ENCODE measurements at places on chromosomes 13 and 19.

DNA sequence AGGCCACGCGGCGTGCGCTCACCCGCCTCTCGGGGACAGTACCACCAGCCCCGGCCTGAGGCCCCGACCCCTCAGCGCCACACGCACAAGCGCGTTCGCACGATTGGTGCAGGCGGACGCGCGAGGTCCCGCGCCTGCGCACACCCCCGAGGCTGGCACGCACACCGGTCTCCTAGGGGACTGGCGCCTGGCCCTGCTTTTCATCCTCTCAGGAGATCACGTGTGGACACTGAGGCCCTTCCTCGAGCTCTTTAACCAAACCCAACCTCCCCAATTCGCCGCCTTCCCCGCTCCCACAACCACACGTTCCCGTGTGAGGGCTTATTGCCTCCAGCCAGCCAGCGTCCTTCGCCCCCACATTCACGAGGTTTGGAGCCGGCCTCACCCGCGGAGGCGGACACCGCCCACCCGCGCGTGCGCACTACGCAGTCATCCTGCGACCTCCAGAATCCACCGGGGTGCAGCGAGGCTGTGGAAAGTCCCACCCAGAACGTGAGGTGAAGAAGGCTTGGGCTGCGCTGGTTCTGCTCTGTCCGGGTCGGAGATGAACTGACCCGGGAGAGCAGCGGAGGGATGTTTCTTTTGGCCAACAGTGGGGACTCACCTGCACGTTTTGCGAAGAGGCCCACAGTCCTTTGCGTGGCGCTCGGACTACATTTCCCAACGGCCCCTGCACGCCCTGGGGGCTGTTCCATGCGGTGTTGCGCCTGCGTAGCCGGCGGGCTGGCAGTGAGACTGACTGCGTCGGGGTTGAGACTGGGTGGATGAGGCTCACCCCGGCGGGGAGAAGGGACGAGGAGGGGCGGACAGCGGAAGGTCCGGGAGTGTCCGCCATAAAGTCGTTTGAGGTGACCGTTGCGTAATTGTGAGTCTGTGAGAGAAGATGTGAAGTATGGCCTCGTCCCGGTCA, 539 bp upstream of the ZNF667 start:
- peak; percentile 66 for DNase-seq

GRCh38 chr13:23202383-23202782, 21.6 kb downstream of the SGCG start:
- no peak for DNase-seq

GRCh38 chr13:39016787-39017186, 21.1 kb downstream of the PROSER1 start:
- no peak for DNase-seq

- no peak for DNase-seq
Observed at GRCh38 chr13:75838366-75839005, 202.4 kb downstream of the LMO7 start.

DNA sequence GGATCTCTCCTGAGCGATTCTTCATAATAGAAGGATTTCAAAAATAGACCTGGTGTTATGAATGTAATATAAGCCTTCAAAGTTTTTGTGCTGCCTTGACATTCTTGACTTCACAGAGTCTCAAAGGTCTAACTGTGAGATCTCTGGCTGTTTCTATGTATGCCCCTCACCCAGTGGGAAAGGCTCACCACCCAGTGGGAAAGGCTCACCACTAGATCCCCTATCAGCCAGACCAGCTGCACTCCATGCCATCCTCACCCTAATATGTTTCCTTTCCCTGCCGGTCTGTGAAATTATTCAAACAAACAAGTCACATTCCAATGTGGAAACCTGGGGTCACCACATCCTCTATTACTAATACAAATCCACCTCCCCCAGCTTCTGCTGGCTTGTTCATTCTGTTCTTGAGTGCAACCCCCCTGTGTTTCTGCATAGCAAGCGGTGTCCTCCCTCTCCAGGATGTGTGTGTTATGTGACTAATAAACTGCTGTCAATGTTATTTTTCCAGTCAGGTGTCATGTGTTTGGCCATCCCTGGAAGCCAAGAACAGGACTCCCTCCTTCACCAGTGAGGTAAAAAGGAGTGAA, 13.8 kb upstream of the SLITRK1 start:
- DNase-seq: no peak

GRCh38 chr19:2612619-2613249, 89.8 kb downstream of the GNG7 start:
- no peak for DNase-seq

- DNase-seq: no peak
Observed at GRCh38 chr13:98278068-98278724, 101.1 kb upstream of the RNF113B start.

- no peak for DNase-seq
Observed at GRCh38 chr19:7983286-7983950, 22.0 kb downstream of the ELAVL1 start.

DNA sequence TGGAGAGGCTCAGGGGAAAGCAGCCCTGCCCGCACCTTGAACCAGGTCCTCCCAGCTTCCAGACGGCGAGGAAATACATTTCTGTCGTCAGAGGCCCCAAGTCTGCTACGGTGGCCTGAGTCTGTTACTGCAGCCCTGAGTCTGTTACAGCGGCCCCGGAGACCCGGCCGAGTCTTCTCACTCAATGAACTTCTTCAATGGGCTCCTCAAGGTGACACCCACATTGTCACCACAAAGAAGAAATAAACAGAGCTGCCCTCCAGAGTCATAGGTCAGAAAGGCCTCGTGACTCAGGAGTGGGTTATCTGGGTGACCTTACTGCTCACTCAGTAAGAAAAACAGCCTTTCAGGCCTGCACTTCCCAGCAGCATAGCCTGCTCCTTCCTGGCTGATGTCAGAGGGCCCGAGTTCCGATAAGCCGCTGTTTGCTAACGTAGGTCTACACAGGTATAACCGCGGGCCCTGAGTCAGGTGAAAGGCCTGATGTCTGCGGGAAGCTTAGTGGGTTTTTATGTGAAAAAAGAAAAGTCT, 66.9 kb upstream of the TM9SF2 start:
- DNase-seq: peak; percentile 91

GRCh38 chr19:30160426-30160825, 211.8 kb upstream of the ZNF536 start:
- DNase-seq: no peak

GRCh38 chr13:30892966-30893365, 13.1 kb upstream of the MEDAG start:
- no peak for DNase-seq

DNA sequence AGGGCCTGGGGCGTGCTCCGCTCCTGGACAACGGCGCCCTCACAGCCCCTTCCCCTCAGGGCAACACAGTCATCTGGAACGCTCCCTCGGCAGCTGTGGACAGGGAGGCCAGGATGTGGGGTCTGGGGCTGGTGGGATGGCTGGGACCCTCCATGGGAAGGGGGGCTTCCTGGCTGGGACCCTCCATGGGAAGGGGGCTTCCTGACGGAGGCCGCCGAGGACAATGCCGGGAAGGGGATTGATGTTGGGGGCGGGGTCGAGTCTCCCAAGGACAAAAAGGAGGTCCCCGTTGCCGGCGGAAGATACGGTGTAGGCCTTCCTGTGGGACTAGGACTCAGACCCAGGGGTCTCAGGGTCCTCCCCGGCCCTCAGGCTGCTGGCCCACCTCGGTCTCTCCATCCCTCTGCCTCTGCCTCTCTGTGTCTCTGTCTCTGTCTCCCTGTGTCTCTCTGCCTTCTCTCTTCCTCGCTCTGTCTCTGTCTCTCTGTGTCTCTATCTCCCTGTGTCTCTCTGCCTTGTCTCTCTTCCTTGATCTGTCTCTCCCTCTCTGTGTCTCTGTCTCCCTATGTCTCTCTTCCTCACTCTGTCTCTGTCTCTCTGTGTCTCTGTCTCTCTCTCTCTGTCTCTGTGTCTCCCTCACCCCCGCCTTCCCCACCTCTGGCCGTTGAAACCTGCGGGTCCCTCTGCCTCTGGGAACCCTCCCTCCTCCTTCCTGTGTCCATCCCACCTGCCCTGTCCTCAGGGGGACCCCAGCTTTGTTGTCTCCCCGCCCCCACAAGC, 2.7 kb upstream of the MADCAM1 start:
- peak; percentile 62 for DNase-seq

DNA sequence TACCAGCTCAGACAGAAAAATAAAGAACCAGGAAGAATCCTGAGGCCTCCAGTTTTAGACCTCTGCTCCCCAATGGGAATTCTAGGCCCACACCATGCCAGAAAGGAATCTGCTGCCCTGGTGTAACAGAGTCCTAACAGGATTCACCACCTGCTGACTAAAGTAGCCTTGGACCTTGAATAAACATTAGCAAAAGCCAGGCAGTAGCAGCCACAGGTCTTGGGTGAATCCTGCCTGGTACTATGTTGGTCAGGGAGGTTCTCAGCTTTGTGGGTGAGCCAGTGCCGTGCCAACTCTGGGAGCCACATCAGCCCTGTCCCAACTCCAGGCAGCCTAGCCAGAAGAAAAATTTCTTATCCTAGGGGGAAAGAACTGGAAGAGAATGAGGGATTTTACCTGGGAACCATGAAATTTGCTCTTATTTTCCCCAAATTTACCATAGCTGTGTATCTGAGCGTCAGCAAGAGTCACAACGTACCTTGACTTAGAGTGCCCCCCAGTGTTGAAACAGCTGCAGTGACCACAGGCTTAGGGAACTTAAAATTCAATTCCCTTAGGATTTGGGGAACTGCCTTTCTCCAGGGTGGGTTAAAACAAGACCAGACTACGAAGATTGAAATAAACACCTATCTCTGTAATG, 1895.6 kb upstream of the PRR20A start:
- no peak for DNase-seq

DNA sequence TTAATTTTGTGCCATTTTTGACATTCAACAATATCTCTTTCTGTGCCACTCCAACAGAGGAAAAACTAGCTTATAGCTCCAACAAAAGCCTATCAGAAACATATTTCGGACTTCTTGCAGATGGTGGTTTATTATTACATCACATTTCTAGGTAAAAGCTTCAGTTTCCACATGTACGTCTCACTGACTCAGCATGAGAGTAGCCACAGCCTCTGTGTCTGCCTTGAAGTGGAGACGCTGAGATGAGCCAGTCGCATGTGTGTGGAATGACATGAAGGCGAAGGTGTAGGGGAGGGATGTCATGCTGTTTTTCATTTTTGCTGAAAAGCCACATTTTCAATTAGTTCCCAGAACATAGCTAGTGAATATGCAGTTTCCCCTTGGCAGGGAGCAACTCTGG, 598.6 kb downstream of the EFNB2 start:
- DNase-seq: no peak

GRCh38 chr13:43848001-43848649, 31.4 kb downstream of the CCDC122 start:
- DNase-seq: no peak

- no peak for DNase-seq
Observed at GRCh38 chr13:51645154-51645650, 60.9 kb downstream of the WDFY2 start.

DNA sequence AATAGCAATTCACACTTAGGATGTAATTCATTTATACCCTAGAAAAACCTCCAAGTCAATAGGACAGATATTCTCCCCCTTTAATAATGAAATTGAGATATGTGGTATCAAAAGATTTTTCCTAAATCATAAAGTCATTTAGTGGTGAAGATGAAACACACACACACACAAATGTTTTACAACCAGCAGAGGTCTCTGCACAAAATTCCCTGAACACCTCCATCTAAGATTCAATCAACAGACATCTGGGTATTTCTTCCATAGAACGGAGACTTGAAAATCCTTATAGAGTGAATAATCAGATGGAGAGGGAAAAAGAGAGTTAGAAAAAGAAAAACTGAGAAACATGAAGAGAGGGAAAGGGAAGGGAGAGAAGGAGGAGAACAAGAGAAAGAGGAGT, 52.8 kb downstream of the MYCBP2 start:
- DNase-seq: no peak

DNA sequence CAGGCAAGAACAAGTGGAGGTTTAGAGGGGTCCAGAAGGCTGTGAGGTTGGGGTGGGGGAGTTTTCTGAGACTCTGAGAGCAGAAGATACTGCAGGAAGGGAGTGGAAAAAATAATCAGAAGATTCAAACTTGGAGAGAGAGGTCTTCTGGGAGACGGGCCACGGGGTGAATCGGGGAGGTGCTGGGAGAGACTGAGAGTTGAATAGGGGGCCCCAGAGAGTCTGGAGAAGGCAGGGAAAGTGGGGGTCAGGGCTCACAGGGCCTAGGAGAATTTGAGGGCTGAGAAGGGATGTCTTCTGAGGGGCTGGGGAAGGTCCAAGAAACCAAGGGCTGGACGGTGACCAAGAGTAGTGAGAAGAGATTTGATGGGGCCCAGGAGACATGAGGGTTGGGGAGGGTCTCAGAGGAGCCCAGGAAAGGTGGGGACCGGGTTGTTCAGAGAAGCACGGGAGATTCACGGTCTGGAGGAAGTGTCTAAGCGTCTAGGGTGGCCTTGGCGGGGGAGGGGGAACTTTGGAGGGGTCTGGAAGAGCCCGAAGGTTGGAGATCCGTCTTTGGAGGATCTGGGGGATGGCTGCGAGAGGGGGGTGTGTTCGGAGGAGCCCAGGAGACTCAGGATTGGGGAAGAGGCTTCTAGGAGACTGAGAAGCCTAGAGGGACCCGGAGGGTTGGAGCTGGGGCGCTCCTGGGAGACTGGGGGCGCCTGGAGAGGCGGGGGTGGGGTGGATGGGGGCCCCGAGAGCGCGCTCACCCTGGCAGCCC, 1.5 kb downstream of the KCNC3 start:
- DNase-seq: peak; percentile 50

GRCh38 chr13:98409281-98409680, 167.6 kb downstream of the STK24 start:
- DNase-seq: no peak

DNA sequence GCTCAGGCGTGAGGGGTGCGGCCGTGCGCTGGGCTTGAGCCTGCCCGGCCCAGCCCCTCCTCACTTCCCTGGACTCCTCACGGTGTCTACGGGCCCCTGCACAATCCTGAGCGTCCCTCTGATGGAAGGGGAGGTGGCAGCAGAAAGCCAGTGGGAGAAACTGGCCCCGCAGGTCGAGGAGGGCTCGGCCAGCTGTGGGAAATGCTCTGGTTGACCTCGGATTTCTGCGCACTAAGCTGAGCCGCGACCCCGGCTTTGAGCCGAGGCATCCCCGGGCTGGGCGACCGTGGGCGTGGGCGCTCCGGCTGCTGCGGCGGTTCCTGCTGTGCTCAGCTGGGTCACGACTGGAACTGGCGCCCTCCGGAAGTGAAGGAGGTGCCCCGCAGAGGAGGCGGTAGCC, 70.1 kb downstream of the ZNF208 start:
- DNase-seq: no peak

DNA sequence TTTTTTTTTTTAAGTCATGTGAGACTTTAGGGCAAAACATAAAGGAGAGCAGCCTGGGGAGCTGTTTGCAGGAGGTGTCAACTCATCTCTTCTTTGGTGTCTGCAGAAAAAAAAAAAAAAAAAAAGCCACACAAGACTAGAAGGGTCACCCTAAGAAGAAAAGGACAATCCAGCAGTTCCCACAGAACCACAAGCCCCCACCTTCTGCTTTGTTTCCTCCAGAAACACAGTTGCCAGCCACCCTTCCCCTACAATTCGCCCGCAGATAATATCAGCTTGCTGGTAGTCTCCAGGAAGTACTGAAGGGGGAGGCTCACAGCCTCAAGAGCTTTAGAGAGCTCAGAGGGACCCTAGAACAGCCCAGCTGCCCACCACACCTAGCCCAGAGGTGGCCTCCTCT, 22.3 kb upstream of the ZBTB7A start:
- DNase-seq: peak; percentile 76
